ENCODE measurements at places on chromosomes 5 and 9. TPM values are rescaled to one million over a fixed set of nuclear protein-coding genes. Genes with fewer than 3 reads are reported as not detected.

DNA sequence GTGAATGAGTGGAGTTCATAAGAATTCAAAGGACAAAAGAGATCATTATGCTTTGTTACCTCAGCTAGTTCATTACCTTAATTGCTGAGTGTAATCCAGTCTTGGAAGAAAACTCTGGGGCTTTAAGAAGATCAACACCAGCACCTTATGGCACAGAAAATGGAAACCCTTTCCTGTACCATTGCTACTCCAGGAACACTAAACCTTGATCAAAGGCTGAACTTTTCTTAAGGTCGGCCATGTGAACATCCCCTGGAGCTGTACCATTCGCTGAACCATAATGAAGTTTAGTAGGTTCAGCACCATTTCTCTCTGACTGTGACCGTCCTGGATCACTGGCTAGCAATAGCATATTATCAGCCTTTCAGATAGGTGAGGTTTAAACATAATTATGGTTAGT is 97.4 kb downstream of the PBX3 start:
- DNase-seq, result no peak

DNA sequence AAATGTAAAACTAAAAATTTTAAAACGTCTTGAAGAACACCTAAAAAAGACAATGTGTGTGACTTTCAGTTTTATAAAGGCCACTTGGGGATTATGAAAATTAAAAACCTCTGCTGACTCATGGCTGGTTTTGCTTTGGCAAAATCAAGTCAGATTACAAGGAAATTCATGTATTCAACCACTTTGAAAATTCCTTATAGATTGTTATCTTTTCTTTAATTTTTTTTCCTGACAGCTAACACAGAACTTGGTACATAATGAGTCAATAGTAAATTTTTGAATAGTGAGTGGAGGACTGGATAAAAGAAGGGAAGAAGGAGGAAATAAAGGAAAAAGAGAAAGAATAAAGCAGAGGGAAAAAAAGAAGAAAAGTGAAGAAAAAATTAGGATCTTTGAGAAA is 1774.7 kb upstream of the ACO1 start:
- DNase-seq, result no peak

- peak; percentile 3 for DNase-seq
Measured at GRCh38 chr9:31683116-31683515, 701.3 kb upstream of the ACO1 start.

GRCh38 chr9:84258371-84258770 is 82.2 kb downstream of the SLC28A3 start:
- no peak for DNase-seq

DNA sequence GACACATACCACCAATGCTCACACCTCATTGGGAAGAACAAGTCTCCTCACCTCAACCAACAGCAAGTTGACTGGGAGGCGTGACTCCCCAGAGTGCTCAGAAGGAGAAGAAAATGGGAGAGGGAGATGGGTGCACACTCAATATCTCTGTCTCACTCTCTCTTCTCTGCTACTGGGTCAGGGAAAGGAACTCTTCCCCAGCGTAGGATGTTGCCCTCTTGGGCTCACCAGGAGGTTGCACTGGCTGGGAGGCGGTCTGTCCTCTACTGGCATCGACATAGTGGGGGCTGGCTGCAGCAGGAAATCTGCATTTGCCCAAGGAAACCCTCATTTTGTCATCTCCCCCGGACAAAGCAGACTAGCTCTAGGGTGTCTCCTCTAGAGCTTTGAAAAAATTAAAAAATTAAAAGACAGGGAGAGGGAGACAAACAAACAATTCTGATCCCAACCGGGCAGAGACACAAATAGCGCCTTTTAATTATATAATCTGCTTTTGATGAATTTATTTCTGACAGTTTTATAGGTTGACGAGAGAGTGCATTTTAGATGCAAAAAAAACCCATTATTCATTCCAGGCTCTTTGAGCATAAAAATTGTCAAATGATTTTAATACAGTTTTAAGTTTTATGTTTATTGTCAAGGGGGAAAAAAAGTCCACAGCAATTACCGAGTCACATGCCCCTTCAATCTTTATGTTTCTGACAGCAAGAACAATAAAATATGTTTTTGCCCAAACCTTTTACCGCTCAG is 179.3 kb upstream of the MVB12B start:
- DNase-seq, result no peak

DNA sequence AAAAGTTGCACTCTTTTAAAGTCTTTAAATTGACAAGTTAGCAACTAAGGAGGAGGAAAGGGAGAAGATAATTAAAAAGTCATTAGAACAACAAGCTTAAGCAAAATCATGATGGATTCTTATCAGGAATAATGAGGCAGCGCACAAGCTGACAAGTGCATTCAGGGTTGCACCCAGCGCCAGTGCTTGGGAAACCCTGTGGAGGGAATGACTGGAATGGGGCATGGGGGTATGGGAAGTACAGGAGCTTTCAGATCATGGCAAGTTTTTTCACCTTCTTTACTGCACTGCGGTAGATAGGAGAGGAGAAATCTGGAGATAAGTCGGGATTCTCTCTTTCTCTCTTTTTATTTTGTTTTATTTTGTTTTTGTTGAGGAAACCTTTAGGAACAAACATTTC is 117.9 kb upstream of the CKMT2 start:
- no peak for DNase-seq

DNA sequence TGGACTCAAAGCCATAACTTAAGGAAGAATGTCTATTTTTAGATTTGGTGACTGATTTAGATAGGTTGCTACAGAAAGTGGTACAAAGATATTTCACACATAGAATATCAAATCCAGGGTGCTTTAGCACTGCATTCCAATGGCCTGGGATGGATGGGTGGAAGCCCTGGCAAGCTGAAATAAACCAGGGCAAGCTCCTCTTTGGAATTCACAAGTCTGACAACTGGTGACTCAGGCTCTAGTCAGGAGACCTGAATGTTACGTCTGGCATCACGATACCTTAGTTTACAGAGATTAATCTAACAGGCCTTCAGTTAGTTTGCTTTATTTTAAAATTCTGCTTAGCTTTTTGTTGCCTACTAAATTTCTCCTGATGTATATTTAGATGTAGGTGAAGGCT is 144.0 kb downstream of the TMC1 start:
- no peak for DNase-seq

DNA sequence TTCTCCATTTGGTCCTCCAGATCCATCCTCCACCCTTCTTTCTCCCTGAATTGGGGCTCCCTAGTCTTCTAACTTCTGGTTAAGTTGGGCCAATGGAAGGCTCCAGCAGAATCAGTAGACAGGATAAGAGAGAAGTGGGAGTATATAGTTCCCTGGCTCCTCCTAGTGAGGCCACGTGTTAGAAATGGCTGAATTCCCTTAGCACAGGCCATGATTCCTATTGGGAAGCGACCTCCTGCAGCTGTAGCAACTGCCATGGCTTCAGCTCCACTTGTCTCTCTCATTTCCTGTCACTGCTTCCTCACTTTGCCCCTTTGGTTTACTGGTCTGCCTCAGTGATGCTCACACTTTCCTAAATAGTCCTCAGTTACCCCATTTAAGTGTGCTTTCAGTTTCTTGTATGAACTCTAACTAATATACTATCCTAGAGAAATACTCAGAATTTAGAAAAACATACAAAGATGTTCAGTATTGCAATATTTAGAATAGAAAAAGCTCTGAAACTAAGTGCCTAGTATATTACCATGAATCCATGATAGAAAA is 104.8 kb upstream of the SMARCA2 start:
- DNase-seq, result no peak

DNA sequence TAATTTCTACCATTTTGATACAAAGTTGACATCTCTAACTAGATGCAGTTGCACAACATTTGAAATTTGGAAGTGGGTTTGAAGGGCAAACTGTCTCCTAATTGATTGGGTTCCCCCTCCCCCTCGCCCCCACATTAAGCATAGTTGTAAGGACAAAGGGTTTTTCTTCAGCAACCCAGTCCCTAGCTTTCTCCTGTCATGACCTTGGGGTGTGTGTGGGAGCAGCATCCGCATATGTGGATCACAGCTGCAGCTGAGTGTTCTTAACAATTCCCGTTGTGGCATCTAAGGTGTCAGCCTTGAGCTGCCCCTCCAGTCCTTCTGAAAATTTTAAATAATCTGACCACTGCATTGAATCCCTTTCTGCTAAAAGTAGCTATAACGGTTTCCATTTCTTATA is 141.3 kb upstream of the CDH10 start:
- DNase-seq, result no peak

DNA sequence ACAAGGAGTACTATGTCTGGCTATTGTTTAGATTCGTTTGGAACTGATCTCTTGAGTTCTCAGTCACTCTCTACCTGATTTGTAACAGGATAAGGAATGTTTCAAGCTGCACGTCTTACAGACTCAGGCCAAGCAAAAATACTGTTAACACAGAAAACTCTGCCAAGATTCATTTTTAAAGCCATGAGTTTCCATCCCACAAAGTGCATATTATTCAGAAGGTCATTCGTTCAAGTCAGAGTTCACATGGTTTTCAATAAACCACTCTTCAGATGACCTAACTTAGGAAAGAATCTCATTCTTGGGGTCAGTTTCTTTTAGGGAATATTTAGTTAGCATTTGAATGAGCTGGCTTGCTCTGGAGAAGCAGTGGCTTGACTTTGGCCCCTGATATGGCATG is 49.3 kb downstream of the F2R start:
- DNase-seq, result no peak

DNA sequence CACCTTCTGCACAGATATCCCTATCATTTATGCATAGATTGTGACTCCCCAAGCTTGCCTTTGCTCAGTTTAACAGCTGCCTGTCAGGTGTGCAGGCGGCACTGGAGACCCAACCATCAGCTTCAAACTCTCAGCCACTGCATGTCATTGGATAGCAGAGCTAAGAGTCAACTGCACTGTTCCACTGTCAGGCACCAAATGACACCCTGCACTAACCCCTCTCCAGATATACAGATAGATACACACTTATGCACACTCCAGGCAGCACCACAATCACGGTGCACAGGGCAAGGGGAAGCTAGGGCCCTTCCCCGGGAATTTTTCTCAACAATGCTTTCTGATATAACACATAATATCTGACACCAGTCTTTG is 142.3 kb downstream of the BNC2 start:
- no peak for DNase-seq

DNA sequence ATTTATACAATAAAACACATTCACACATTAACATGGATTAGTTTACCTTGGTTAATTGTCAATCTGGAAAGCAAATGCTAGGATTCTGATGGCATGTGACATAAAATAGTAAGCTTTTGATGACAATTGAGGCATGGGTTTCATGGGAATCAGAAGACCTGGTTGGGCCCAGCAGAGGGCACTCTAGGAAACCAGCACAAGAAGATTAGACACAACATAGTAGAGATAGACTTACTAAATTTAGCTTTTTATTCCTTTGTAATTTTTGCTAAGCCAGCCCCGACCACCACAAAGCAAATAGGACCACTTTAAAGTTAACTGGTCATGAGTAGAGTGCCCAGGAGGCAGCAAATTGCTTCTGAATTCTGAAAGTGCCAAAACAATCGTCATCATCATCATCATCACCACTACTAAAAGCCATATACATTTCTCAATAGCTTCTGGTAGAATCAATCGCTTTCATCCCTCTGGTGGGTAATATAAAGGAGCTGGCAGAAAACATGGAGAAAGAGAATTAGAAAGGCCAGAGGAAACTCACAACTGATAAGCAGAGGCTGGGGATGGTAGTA is 163.2 kb downstream of the ARRDC3 start:
- DNase-seq, result no peak

DNA sequence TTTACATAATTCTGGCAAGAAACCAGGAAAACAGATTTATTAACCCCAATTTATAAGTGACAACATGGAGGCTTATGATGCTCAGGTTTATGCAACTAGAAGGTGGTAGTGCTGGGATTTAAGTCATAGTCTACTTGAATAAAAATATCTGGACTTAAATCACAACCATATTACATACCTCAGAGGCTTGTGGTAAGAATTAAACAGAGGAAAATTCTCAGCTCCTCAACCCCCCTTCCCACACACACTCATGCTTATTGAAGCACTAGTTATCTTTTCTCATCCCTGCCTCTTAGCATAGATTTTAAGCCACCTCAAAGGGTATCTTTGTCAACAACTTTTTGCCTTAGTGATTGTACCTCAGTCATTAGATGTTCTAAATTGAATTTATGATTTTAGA is 731.0 kb downstream of the PRELID2 start:
- DNase-seq, result no peak

GRCh38 chr5:87408204-87408603 is 4.5 kb downstream of the CCNH start:
- DNase-seq, result no peak

GRCh38 chr9:115349542-115349941 is 231.6 kb upstream of the TNC start:
- DNase-seq, result no peak

GRCh38 chr9:126696401-126697145 is 82.8 kb downstream of the LMX1B start:
- no peak for DNase-seq

- no peak for DNase-seq
Measured at GRCh38 chr5:94362857-94363256, 255.5 kb downstream of the KIAA0825 start.

DNA sequence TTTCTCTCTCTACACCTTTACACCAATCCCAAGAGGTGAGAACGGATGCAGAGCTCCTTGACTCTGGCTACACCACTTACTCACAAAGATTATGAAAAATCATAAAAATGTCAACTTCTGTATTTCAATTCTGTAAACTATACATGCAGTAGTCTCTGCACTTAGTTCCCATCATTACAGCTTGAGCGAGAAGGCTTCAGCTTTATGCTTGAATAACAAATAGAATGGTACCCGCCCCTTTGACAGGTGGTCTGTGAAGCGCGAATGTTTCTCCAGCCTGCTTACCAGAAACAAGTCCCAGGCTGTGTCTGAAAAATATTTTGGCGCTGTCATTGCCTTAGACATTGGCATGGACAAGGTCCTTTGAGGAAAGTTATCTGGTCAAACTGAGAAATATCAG is 562.4 kb upstream of the CLINT1 start:
- DNase-seq, result no peak

The SLC12A7 gene
- total RNA-seq, result 13.7 TPM

The SLC6A7 gene
- total RNA-seq, result not detected

The C1QTNF3 gene
- 34.8 TPM for total RNA-seq

The NME5 gene
- total RNA-seq, result 1.3 TPM

The ADGRD2 gene
- not detected for total RNA-seq

The PCA3 gene
- 0.20 TPM for total RNA-seq

The CD14 gene
- total RNA-seq, result 52.3 TPM

The IL13 gene
- 0.10 TPM for total RNA-seq

The EIF4E1B gene
- not detected for total RNA-seq

The SOX30 gene
- 0.10 TPM for total RNA-seq

Data from skin of body (tissue), 3 donors.